Naive B cell (primary cell): ENCODE measurements at places on chromosomes 3 and 15. TPM values are rescaled to one million over a fixed set of nuclear protein-coding genes. Genes with fewer than 3 reads are reported as not detected.

DNA sequence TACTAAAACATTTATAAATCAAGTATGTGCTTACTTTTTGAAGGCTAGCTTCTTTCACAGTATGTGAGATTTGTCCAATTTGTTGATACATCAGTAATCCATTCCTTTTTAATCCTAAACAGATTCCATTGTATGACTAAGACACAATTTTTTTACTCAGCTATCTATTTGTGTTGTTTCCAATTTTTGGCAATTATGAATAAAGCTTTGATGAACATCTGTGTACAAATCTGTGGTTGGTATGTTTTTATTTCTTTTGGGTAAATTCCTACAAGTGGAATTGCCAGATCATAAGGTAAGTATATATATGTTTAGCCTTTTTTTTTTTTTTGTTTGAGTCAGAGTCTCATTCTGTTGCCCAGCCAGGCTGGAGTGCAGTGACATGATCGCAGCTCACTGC, 56.2 kb upstream of the VEPH1 start:
- no peaks in the 10 kb centered on the region for H3K4me1 ChIP-seq
- H3K27ac ChIP-seq: no peak overlapping the region
- no peak for DNase-seq
- no peaks in the 10 kb centered on the region for H3K36me3 ChIP-seq
- H3K27me3 ChIP-seq: peaks cover 13% of the 10 kb centered on the region
- no peak overlapping the region for H3K4me3 ChIP-seq

GRCh38 chr3:244041-244440, 47.5 kb downstream of the CHL1 start:
- no peak overlapping the region for H3K4me3 ChIP-seq
- no peak overlapping the region for H3K27ac ChIP-seq
- no peaks in the 10 kb centered on the region for H3K27me3 ChIP-seq
- no peaks in the 10 kb centered on the region for H3K36me3 ChIP-seq

DNA sequence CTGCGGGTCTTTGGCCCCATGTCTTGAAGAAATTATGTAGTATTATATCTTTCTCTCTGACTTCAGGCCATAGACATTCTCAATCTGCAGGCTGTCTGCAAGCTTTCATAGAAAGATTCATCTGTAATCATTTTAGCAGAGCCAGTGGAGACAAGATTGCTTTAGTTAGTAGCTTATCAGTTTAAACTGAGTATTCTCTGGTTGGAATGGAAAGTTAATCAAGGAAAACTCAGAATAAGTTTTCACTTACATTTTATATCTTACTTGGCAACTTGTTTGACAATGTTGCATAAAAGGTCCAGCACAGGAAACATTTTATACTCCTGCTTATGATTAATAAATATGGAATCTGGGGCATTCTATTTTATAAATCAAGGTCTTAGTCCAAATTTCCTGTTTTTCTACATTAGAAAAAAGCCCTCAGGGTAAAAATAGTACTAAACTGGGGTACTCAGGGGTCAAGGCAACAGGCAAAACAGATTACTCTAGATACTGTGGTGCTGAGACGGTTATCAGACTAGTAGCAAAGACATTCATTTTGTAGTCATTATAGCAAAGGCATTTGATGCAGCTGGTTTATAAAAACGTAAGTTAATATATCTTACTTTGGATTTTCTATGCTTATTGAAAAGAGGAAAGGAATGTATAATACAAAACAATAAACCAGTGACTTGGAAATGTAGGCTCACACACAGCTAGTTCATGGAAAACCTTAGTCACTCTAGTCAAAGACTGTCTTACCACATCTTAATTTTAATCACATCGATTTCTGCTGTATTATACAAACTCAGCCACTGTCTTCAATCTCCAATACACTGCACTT, 45.2 kb upstream of the FILIP1L start:
- H3K27ac ChIP-seq: no peak overlapping the region
- H3K27me3 ChIP-seq: no peaks in the 10 kb centered on the region
- no peaks in the 10 kb centered on the region for H3K4me1 ChIP-seq
- no peak for DNase-seq

- H3K27ac ChIP-seq: no peak overlapping the region
- peaks cover 5% of the 10 kb centered on the region for H3K4me1 ChIP-seq
- H3K27me3 ChIP-seq: no peaks in the 10 kb centered on the region
- no peak for DNase-seq
- no peak overlapping the region for H3K4me3 ChIP-seq
Observed at GRCh38 chr3:37475435-37475834, 301.1 kb upstream of the LRRFIP2 start.

GRCh38 chr3:71309886-71310285, 273.6 kb downstream of the FOXP1 start:
- no peak for DNase-seq
- no peaks in the 10 kb centered on the region for H3K27me3 ChIP-seq
- no peak overlapping the region for H3K4me3 ChIP-seq
- peaks cover 11% of the 10 kb centered on the region for H3K36me3 ChIP-seq
- peaks cover 42% of the 10 kb centered on the region for H3K4me1 ChIP-seq

DNA sequence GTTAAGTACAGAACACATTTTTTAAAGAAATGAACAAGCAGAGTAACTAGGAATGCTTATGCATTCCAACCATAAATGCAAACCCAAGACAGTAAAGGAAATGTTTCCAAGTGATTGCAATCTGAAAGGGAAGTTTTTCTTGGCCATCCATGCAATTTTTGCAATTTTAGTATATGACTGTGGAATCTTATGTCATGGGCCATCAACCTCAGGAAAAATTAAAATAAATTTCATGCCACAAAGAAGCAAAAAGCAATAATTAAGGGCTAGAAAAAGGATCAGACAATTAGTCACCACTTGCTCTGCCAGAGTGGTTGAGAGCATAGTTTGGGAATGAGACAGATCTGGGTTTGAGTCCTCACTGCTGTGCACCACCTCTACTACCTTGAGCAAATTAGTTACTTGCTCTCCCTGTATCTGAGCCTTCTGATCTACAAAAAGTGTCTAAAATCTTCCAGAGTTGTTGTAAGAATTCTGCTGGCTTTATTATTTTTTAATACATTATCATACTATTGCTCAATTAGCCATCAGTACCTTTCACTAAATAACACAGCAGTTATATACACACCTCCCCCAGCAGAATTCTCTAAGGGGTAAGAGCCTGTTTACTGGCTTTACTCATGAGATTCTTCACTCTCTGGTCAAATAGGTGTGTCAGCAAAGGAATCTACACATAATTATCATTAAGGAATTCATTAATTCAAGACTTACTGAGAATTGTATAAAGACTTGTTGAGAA, 49.7 kb upstream of the FBN1 start:
- DNase-seq: no peak
- H3K27me3 ChIP-seq: no peaks in the 10 kb centered on the region
- H3K4me3 ChIP-seq: no peak overlapping the region
- no peaks in the 10 kb centered on the region for H3K36me3 ChIP-seq
- no peaks in the 10 kb centered on the region for H3K4me1 ChIP-seq

GRCh38 chr3:192772240-192772894, 45.0 kb upstream of the FGF12 start:
- no peak for DNase-seq
- peaks cover 4% of the 10 kb centered on the region for H3K36me3 ChIP-seq
- no peak overlapping the region for H3K27ac ChIP-seq
- no peaks in the 10 kb centered on the region for H3K27me3 ChIP-seq

GRCh38 chr15:36358094-36358493, 221.3 kb upstream of the CDIN1 start:
- H3K27me3 ChIP-seq: no peaks in the 10 kb centered on the region
- no peaks in the 10 kb centered on the region for H3K4me1 ChIP-seq
- no peak for DNase-seq
- no peak overlapping the region for H3K27ac ChIP-seq
- no peak overlapping the region for H3K4me3 ChIP-seq

GRCh38 chr15:90423801-90424319, 35.8 kb downstream of the IQGAP1 start:
- H3K4me3 ChIP-seq: no peak overlapping the region
- H3K36me3 ChIP-seq: no peaks in the 10 kb centered on the region
- H3K27ac ChIP-seq: no peak overlapping the region
- DNase-seq: no peak
- no peaks in the 10 kb centered on the region for H3K27me3 ChIP-seq

THSD4 gene
- not detected for polyA plus RNA-seq

SLC2A2 gene
- polyA plus RNA-seq: not detected

IFT57 gene
- 215 TPM for polyA plus RNA-seq

PXYLP1 gene
- 1.1 TPM for polyA plus RNA-seq
